ENCODE measurements at places on chromosomes 1 and 21.

- DNase-seq: no peak
Observed at GRCh38 chr21:37433456-37433840, 66.9 kb downstream of the DYRK1A start.

GRCh38 chr1:196779093-196779492, 4.5 kb downstream of the CFHR3 start:
- DNase-seq: no peak

GRCh38 chr1:59124166-59124565, 172.7 kb upstream of the FGGY start:
- no peak for DNase-seq

DNA sequence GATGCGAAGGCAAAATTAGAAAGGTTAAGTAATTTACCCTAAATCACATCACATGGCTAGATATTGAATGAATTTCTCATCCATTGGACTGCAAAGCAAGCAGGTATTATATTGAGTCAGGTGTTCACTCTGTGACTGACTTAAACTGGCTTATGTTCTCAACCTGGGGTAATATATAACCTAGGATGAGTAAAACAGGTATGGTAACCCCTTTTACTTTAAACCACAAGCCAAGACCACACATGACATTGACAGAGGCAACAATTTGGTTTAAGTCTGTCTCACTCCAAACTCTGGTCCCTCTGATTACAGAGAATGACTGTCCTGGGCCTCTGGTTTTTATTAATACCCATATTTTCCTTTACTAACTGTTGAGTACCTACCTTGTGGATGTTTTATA, 33.3 kb downstream of the MAEL start:
- DNase-seq: no peak

- peak; percentile 56 for DNase-seq
Observed at GRCh38 chr1:153646672-153647345, 11.7 kb upstream of the SNAPIN start.

DNA sequence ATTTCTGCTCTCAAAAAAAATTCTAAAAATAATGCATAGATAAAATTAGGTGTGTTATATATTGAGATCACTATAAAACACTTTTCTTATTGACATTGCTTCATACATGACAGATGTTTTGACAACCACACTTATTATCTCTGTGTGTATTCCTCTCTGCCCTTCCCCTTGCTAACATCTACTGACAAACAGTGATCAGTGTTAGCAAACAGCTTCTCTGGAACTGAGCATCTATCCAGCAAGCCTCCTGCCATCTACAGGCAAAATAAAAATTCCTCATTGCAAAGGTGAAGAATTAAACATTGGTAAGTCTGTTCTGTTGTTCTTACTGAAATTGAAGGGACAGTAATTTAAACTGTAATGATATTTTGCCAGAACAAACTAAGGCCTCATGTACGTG, 2153.9 kb downstream of the NCAM2 start:
- peak; percentile 30 for DNase-seq

GRCh38 chr1:15023976-15024375, 129.6 kb upstream of the TMEM51 start:
- no peak for DNase-seq

DNA sequence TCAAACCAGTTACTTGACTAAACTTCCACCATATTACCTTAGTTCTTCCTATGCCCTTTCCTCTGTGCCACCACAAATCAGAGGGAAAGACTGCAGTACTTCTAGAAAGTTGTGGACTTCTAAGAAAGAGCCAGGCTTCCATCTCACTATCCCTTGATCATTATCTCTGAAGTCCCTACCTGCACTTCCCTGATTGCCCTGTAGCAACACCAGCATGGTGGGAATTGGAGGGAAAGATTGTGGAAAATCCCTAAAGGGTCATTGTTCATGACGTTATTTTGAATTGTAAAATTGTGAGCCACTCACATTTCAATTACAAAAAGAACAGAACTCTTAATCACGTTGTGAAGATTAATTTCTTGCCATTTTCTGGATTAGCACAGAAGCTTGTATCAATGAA, 23.4 kb upstream of the KIAA1614 start:
- no peak for DNase-seq

- DNase-seq: no peak
Observed at GRCh38 chr1:230875370-230875769, 7.0 kb upstream of the C1orf198 start.

DNA sequence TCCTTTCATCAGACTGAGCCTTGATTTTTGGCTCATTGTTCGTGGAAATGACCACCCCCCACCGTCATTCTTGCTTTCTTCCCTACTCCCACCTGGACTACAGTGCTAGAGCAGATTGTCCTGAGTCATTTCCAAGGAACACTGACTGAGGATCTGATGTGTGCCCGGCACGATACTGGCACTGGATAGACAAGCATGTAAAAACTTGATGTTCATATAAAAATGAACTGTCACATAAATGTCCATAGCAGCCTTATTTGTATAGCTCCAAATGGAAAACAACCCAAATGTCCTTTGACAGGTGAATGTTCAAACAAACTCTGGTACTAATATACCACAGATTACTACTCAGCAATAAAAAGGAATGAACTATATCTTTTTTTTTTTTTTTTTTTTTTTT, 18.6 kb upstream of the SLC45A3 start:
- DNase-seq: no peak

DNA sequence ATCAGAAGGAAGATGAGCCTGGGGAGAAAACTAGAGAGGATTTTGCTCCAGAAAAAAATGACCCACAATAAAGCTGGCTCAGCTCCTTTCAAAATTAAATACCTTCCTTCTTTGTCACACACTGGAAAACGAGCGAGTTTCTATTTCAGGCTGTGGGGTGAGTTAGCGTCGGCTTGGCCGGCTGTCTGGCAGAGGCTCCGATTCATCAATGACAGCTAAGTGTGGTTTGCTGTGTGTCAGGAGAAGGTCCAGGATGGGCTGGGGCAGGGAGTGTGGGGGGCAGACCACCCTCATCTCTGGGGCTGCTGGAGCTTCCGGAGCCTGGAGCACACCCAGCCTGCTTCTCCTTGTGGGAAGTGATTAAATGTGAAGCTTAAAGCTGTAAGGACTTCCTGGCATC, 120.2 kb downstream of the ETS2 start:
- DNase-seq: peak; percentile 48

GRCh38 chr1:97337250-97338030, 583.4 kb downstream of the DPYD start:
- no peak for DNase-seq

- DNase-seq: no peak
Observed at GRCh38 chr1:40770296-40771070, 13.1 kb upstream of the KCNQ4 start.

DNA sequence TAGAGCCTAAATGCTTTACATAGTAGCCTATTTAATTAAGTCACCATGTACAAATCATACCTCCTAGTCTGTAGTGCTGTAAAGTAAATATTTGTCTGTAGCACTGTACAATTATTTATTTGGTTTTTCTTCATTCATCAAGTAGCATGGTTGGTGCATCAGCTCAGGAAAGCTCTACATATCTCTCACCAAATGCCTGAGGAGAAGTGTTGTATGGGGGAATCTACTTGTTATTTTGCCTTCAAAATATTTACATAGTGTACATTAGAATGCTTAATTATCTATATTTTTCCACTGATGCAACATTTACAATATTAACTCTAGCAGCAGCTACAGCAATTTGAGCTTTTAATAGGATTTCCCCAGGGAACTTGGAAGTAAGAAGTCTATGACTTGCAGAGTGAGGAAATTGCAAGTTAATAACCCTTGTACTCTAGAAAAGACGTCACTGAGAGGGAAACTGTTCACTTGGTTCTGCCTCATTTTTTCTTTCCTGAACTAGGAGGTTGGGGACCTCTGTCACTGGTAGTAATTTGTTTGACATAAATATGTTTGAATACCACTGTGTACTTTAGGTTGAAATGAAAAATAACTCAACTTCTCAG, 207.4 kb downstream of the PDE4B start:
- peak; percentile 30 for DNase-seq

GRCh38 chr1:184379111-184379752, 7.6 kb upstream of the C1orf21 start:
- DNase-seq: no peak

DNA sequence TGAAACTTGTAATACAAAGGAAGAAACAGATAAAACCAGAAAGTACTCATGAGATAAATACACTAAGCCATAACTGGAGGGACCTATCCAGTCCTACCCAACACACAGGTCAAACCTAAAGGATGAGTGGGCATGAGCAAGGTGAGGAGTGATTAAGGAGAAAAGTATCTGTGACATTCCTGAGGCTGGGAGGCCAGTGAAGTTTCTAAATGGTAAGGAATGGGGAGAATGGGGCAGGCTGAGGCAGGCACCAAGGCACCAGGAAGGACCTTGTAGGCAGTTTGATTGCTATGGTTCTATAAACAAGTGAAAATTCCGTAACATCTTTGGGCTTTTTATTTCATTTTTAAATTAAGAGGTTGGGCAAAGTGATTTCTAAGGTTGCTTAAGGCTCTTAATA, 10.4 kb downstream of the DDX59 start:
- DNase-seq: no peak

Data from pons (tissue), 1 donor.